ENCODE measurements at places on chromosomes 3 and 15. TPM values are rescaled to one million over a fixed set of nuclear protein-coding genes. Genes with fewer than 3 reads are reported as not detected.

DNA sequence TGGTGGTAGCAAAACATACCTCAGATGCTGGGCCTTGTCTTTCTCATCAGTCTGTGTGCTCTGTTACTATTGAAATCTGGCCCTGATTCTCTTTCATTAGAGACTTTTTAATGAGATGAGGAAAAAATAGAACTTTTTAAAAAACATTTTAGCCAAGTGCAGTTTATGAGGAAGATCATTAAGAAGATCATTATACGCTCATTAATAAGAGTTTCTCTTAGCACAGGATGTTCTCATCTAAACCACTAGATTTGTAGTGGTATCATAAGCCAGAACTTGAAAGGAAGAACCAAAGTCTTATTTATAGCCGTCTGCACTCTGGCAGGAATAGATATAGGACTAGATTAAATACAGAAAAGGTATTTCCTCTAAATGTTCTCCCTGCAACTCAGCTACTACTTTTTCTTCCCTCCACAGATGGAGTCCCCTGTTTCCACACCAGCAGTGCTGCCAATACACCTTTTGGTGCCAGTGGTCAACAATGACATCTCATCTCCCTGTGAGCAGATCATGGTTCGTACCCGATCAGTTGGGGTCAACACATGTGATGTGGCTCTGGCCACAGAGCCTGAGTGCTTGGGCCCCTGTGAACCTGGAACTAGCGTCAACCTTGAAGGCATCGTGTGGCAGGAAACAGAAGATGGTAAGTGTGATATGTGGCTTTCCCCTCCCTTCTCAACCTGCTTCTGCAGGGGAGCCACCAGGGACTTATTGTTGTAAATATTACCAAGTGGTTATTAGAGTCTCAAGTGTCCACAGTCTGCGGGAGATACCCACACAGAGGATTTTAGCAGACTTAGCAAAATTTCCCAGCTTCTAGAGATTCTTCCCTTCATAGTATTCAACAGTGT, 152.8 kb downstream of the RBPMS2 start:
- no peak for DNase-seq

GRCh38 chr3:100641471-100642032, 32.2 kb downstream of the ADGRG7 start:
- no peak for DNase-seq

DNA sequence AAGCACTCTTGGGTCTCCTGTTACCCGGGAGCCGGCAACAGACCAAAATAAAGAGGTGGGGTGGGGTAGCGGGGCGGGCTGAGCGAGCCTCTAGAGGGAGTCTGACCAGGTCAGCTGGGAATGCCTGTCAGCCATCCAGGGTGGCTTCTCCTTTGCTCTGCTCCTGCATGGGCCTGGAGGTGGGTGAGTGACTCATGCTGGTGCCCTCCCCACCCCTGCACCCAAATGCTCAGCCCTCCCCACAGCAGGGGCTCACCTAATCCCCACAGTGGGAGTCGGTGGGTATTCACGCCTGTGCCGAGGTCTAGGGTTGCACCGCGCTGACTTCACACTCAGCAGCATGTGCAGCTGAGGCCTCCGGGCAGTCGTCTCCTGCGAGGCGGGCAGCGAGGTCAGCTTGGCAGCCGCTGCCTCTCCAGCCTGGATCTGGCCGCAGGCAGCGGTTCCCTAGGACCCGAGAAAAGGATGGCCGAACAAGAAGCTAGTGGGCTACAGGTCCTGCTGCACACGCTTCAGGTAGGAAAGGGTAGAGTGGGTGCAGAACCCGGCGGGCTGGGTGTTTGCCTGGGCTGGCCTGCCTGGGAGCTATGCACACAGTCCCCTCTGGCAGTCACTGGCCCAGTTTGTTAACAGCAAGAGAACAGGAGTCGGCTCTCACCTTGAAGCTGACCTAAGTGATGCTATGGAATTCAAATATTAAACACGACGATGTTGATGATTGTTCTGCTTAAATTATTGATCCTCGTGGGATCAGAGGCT, at the start of gene AGBL1:
TSS of gene AGBL1 (plus strand) at position 364 of the 759 bp plus-strand sequence.
- DNase-seq = no peak

- DNase-seq = no peak
Measured at GRCh38 chr3:79515072-79515471, 252.7 kb downstream of the ROBO1 start.

GRCh38 chr3:159025733-159026132, 223.9 kb downstream of the MFSD1 start:
- no peak for DNase-seq

DNA sequence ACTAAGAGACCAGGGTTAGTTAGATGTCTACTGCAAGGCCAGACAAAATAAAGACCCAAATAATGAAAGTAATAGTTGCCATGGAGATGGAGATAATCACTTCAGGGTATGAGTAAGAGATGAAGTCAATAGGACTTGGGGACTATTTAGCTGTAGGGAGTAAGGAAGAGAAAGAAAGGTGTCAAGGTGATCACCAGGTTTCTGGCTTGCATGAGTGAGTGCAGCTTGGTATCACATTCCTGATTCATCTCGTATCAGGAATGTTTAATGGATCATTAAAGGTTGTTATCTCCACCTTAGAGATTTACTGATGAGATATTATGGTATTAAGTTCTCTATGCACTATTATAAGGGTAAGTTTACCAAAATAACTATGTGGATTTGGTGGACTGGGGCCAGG, 357.4 kb upstream of the ATP11B start:
- no peak for DNase-seq

GRCh38 chr3:80439490-80439889, 671.7 kb upstream of the ROBO1 start:
- no peak for DNase-seq

- no peak for DNase-seq
Measured at GRCh38 chr3:31462050-31462569, 70.6 kb upstream of the STT3B start.

- DNase-seq = no peak
Measured at GRCh38 chr3:160837394-160837980, 81.5 kb downstream of the PPM1L start.

DNA sequence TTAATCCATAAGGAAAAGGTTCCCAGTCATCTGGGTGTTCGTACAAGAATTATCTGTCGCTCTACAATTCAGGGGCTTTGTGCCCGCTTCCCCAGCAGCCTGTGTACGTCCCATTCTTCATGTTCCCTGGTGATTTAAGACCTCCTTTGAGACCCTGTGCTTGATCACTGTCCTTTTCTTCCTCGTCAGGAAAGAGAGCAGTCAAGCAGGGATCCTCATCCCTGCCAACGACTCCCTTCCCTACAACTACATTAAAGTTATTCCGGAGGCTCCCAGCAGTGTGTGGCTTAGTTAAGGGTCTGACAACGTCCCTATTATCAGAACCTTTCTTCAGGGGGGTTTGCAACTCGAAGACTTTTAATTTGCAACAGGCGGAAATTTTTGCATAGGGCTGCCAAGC, 175.7 kb downstream of the FOXP1 start:
- no peak for DNase-seq

- DNase-seq = no peak
Measured at GRCh38 chr3:32454111-32454510, 48.5 kb downstream of the CMTM6 start.

DNA sequence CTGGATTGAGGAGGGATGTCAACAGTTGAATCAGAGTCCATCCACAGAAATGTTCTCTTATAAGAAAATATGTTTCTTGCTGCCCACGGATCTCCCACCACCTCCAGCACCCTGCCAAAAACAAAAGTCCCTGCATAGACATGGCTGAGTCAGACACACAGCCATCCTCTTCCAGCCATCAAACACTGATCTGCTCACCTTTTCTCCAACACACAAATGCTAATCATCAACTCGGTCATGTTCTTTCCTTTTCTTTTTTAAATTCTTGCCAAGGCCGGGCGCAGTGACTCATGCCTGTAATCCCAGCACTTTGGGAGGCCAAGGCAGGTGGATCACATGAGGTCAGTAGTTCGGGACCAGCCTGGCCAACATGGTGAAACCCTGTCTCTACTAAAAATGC, 110.7 kb upstream of the IL12A start:
- no peak for DNase-seq

DNA sequence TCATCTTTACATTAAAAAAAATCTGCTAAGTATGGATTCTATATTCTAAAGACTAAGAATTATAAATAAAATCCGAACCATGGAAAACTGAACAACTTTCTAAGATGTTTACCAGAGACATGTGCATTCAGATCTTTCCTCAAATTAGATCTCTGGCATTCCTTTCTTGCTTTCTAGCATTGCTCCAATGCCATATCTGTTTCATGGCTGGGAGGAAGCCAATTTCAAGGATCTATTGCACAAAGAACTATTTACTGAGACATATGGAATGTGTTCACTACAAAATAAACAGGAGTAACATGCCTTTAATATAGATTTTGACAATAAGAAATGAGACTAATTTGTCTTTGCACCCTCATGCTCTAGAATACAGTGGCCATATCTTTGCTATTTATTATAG, 45.1 kb upstream of the NANOGP8 start:
- DNase-seq = no peak

DNA sequence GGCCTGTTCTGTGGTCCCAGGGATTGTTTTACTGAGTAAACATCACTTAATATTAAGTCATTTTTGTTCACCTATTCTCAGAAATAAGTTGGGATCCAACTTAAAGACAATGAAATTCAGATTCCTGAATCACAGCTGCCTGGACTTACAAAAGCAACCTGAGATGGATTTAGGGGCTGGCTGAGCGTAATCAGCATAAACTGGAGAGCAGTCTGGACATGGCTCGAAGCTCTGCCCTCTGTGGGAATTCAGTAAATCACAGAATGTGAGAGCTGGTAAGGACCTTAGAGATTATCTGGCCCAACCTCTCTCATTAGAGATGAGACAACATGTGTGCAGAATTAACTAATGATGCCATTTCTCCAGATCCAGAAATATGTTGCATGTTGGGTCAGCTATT, 23.7 kb downstream of the CCDC80 start:
- DNase-seq = no peak

GRCh38 chr3:126555795-126556636, 2.7 kb downstream of the C3orf22 start:
- no peak for DNase-seq

DNA sequence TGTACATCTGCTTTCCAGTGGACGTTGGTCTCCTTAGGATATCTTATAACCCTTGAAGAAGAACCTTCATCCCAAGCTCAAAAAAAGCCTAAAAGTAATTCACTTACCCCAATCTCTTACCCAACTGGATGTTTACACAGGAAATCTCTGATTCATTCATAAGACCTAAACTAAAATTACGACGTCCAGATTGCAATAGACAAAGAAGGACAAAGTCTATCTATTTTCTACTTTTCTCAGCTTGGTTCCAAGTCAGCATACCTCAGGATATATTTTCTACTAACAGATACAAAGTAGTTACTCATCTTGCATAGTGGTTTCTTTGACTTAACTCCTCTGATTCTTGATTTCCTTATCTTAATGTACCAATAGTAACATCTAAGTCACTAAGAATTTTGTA, 669.9 kb downstream of the OTOL1 start:
- DNase-seq = no peak

DNA sequence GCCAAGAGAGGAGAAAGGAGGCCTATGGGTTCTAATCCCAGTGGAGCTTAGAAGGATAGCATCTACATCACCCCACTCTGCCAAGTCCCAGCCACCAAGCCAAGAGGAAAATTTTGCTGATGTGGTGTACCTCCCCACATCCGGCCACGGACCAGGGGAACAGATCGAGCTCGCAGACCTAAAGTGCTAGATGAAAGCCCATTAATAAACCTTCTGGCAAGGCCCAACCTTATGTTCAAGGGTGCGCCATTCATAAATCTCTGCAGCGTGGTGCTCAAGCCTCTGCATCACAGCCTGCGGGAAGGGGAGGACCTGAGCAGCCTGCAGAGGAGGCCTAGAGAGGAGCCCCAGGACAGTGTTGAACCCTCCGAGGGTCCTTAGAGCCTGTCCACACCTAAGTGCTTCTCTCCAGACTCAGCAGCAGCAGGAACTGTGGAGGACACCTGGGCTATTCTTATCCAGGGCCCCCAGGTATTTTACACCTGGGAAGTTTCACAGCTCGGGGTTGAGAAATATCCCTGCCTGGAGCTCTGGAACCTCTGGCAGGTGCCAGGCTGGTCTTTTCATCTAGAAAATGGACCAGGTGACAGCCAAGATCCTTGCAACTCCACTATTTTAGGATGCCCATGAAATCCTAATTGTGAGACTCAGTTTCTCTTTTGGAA, 68.0 kb downstream of the MRPL46 start:
- DNase-seq = no peak

DNA sequence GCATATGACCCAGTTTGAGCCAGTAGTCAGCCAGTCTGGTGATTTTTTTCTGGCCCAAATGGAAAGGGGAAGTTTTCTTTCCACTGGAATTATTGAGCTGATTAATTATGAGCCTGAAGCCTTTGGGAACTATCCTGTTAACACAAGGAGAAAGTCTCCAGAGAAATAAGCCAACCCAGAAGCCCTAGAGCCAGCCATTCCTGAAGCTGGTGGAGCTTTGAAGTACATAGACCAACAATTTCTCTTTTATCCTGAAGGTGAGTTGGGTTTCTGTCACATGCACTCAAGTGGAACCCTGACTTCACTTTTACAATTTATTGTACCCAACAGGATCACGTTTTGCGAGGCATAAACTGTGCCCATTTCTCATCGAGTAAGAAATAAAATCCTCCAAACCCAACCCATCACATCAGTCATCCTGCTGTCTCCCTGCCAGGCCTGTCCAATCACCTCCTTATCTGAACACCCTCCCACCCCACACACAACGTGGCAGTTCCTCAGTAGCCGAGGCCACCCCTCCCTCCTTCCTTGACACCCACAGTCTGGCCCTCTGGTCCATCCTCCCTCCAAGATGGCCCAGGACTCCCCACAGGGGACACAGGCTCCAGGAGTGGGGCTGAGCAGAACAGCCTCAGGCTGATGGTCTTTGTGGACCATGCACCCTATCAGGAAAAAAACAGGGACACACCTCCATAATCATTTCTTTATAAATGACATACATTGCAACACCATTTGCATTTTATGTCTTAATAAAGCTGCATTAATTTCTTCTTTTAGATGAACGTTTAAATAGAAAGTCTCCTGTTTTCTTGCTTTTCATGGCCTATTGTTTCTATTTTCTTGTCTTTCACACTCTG, 55.7 kb upstream of the GATA2 start:
- no peak for DNase-seq

DNA sequence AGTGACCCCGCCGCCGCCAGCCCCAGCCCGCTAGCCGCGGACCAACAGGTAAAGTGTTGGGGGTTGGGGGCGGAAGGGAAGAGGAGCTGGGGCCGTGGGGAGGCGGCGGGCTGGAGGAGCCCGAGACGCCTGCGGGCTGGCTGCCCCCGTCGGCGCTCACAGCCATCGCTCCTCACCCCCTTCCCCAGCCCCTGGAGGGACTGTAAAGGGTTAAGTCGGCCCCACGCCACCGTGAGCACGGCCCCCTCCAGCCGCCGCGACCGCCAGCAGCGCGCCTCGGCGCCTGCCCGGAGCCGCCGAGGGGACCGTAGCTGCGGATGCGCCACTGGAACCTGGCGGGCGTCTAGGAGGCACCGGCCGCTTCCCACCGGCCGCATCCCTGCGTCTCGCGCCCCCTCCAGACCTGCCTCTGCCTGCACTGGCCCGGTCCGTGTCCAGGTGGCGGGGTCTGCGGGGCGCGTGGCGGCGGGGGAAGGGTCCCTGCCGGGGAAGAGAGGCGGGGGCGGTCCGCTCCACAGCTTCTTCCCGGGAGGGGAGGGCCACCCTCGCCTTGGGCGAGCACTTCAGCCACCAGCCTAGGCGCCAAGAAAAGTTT, 522 bp downstream of the MED12L start:
- peak; percentile 51 for DNase-seq

The ZNF80 gene
- not detected for total RNA-seq

The TRPM1 gene
- not detected for total RNA-seq

The HESX1 gene
- 0.98 TPM for total RNA-seq

The RASGRP1 gene
- 1.8 TPM for total RNA-seq

The ROBO2 gene
- total RNA-seq = 26.0 TPM

The SCG5 gene
- total RNA-seq = 25.1 TPM

The TMCO5A gene
- not detected for total RNA-seq

The FAM227B gene
- 7.1 TPM for total RNA-seq

The IL17RD gene
- total RNA-seq = 52.1 TPM

The CPNE4 gene
- 18.1 TPM for total RNA-seq

All from neural crest cell (in vitro differentiated cells).